Right atrium auricular region (tissue), 2 donors: ENCODE measurements at places on chromosomes 3 and 15.

DNA sequence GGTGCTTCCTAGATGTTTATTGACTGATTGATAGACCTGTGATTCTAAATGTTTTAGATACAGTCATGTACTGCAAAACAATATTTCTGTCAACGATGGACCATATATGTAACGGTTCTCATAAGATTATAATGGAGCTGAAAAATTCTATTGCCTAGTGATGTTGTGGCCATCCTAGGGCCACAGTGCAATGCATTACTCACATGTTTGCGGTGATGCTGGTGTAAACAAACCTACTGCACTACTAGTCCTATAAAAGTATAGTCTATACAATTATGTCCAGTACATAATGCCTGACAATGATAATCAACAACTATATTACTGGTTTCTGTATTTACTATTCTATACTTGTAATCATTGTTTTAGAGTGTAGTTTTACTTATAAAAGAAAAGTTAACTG is 46.8 kb downstream of the CHST2 start:
- DNase-seq = no peak

DNA sequence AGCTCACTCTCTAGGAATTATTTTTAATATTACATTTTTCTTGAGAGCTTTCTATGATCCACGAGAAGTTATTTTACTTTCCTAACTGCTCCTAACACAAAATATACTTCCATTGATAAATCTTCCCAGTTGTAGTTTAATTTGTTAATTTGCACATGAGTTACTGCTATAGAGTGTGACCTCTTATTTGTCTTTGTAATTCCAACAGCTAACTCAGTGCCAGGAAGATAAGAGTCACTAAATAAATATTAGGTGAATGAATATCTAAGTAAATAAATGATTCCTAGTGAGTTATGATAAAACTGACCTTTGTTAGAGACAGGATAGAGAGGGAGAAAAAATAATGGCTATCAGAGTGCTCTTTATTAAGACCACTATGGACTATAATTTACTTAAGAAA is 319.9 kb downstream of the NAALADL2 start:
- no peak for DNase-seq

- DNase-seq = no peak
Measured at GRCh38 chr3:74839566-74839965, 225.1 kb upstream of the CNTN3 start.

- DNase-seq = peak; percentile 64
Measured at GRCh38 chr3:46406443-46406787, 451 bp downstream of the CCR5AS start.

- DNase-seq = no peak
Measured at GRCh38 chr15:76059320-76060117, at the start of gene TMEM266. Gene TMEM266 (plus strand): TSS chr15:76059985. CDS start chr15:76134264, 74,279 bp downstream.

GRCh38 chr3:195238081-195238571 is 32.8 kb downstream of the XXYLT1 start:
- peak; percentile 46 for DNase-seq

DNA sequence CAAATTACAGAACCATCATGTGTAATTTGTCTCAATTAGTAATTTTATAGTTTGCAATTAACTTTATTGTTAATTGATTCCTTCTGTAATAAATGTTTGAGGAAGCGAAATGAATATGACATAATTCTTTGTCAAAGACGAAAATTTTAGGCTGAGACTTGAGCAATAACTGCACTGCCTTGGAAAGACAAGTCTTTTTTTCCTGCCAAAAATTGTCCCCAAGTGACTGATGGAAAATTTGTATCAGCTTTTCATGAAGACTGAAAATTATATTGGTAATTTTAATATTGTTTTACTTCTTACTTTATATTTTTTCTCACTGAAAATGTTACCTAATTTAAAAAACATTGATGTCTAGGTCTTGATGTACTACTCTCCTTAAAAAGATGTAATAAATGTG is 622.6 kb downstream of the NLGN1 start:
- no peak for DNase-seq

DNA sequence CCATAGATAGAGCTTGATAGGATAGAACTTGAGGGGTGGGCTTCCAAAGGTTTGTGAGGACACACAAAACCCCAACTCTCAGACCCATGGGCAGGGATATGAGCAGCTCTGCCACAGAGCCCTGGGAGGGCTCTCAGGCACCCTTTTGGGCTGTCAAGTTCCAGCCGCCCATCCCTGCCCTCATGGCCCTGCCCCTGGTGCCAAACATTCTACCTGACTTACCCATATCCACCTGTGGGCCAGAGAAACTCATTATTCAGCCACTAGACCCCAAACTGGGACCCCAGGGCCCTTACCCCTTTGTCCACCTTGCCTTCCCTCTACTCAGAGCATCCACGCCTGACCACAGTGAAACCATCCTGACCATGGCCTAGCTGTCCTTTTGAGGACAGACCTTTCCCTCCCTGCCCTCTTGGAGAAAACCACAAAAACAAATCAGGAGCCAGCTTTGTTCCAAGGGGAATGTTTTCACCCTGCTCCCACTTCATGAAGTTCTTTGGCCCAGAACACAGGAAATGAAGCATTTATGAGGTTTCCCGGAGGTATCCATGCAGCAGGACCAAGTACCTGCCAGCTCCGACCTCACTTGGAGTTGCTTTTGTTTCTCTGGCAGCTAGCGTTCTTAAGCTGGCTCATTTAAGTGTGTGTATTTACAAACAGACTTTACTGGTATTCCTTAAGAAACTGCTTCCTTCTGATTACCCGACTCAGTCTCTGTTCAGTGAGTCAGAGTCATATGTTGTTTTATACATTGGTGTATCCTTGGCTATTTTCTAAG is 34.2 kb upstream of the GALNT15 start:
- peak; percentile 74 for DNase-seq

DNA sequence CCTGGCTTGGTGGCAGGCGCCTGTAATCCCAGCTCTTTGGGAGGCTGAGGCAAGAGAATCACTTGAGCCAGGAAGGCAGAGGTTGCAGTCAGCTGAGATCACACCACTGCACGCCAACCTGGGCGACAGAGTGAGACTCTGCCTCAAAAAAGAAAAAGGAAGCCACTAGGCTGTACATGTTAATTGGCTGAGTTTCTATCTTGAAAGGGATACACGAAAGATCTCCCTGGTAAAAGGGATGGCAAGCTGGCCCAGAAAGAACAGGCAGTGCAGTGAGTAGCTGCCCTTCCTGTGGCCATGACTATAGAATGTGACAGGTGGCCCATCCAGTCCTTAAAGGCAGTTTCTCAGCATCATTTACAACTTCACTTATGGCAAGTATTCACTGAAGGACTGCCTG is 12.3 kb downstream of the LRIG1 start:
- DNase-seq = no peak

DNA sequence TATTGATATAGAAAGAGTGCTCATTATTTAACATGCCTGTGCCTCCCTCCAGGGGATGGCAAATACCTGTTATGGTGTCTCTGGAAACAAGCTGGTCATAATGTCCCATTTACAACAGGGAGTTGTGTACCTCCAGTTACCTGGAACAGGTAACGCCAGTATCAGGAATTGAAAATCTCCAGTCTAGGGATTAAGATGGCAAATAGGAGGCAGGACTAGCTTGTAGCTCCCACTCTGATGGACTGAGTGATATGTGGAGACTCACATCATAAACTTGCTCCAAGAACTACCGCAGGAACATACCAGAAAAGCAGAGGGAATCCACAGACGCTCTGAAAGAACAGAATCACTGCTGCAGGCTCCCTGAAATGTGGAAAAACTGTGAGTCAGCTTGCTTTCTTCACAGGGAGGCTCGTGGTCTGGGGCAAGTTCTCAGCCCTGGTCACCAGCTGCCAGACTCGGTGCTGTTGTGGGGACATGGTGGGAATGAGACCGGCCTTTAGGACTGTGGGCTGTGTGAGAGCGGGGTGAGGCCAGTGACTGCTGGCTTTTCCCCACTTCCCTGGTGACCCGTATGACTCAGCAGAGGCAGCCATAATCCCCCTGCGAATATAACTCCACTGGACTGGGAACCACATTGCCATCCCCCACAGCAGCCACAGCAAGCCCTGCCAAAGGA is 97.4 kb downstream of the KCNAB1 start:
- no peak for DNase-seq

DNA sequence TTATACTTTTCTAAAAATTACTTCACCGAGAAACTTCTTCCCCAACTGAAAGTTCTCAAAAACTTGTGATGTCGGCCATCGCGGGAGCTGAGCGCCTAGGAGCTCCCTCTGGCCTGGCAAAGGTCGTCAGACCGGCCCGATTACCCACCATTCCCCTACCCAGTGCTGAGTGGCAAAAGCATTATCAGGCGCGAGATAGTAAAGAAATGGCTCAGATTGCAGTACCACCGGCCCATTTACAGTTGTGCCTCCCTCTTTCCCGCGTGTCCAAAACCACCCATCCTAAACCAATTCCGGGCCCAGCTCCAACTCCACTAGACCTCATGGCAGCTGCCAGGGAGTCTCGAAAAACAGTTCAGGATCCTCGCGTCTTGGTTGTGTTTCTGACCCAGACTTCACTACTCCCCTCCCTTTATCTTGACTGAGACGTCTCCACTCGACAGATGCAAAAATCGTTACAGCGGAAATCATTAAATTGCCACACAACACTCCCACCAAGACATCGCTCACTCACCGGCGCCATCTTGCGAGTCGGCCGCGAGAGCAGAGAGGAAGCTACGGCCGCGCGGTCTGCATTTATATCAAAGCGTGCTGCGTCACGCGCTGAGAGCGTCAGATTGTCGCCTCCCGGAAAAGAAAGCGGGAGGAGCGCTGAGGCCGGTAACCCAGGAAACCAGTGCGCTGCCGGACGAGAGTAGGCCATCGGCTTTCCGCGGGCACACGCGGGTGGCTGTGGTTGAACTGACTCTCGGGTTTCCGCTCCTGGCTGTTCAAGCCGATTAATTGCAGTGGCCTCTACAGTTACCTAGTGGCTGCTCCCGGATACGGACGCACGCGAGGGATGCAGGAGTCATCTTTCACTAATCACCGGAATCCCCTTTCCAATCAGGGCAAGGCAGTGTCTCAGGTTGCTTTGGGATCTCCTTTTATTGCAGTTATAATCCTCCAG is at the start of gene RPL22L1:
Gene RPL22L1 (minus strand): TSS at position 551 of the 949 bp plus-strand sequence. CDS start 28 bp downstream, at position 523.
- peak; percentile 97 for DNase-seq

GRCh38 chr3:106962993-106963392 is 414.2 kb upstream of the CCDC54 start:
- DNase-seq = no peak
